ENCODE measurements at places on chromosomes 11 and 22.

DNA sequence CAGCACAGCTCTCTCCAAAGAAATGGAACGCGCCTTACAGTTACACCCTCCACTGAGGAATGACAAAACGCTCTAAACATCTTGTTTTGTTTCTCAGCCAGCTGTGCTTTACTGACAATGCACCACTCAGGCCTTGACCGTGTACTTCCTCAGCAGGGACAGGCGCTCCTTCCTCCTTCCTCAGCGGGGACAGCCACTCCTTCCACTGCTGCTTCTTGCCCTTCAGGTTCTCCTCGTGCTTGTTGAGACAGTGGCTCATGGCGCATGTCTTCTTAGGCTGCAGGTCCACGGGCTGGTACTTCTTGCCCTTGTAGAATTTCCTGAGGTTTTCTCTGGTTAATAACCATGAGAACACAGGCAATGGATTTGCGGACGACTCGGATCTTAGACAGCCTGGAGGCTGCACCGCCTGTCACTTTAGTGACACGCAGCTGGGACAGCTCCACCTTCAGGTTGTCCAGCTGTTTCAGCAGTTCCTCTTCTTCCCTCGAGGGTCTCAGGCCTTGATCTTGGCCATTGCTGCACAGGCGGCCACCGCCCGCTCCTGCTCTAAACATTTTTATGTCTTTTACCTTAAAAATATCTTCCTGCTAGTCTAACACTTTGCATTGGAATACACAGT is 613.8 kb downstream of the BRD1 start:
- DNase-seq: no peak

- no peak for DNase-seq
Measured at GRCh38 chr22:19666673-19667593, 47.4 kb upstream of the SEPTIN5 start.

GRCh38 chr11:48041877-48042695 is 61.7 kb downstream of the PTPRJ start:
- DNase-seq: no peak

- DNase-seq: no peak
Measured at GRCh38 chr22:19811811-19812771, 42.6 kb downstream of the GNB1L start.

DNA sequence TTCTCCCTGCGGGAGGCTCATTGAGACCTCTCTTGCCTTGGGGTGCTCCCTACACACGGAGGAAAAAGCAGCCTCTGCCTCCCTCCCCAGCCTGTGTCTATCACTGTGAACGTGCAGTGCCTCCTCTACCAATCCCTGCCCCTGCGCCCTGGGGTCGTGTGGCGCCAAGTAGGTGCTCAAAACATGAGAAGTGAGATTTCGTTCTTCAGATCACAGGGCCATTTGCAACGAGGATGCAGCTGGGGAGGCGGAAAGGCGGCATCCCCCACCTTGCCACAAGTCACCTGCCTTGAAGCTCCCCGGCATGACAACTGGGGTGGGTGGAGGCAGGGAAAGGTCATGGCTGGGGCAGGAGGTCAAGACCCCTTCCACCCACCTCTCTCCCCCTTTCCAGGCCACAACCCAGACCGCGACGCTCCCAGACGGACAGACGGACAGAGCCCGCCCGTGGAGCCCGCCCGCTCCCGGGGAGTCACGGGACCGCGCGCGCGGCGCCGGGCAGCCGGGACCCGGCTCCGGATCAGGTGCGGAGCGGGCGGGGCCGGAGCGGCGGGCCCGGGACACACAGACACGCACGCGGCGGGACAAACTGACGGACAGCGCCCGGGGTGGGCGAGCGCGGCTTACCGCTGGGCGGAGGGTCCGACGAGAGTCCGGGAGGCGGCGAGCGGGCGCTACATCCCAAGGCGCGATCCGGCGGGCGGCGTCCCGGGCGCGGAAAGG is 485 bp downstream of the KCNJ4 start:
- peak; percentile 31 for DNase-seq

DNA sequence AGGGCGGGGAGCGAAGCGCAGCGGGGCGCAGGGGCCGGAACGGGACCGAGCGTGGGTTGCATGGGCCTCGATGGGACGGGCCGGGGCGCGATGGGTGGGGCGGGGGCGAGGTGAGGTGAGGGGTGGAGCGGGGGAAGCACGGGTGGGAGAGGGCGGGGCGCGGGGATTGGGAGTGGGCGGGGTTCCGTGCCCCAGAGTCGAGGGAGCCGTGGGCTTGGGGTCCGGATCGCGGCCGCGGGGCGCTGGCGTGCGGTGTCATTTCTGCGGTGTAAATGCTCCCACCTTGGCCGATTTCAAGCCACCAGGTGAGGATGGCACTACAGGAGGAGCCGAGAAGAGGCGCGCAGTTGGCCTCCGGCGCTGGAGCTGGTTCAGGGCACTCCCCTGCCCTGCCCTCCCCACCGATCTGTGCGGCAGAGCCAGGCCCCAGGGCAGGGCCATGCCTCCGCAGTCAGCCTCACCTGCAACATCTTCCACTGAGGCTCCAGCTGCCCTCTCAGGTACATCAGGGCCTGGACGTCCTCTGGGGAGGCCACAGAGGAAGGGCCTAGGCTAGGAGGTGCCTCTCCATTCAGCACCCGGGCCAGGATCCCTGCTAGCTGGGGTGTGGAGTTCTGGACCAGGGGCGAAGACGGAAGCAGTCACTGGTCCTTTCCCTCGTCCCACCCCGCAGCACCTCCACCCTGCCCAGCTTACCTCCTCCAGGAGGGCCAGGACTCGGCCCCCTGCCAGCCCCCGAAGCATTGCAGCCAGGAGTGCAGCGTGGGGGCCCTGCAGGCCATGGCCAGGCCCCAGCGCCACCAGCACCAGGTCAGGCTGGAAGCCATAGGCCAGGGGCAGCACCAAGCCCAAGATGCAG is 620 bp upstream of the TUBGCP6 start:
- DNase-seq: no peak

- no peak for DNase-seq
Measured at GRCh38 chr11:126997641-126998040, 2.9 kb downstream of the KIRREL3 start.

DNA sequence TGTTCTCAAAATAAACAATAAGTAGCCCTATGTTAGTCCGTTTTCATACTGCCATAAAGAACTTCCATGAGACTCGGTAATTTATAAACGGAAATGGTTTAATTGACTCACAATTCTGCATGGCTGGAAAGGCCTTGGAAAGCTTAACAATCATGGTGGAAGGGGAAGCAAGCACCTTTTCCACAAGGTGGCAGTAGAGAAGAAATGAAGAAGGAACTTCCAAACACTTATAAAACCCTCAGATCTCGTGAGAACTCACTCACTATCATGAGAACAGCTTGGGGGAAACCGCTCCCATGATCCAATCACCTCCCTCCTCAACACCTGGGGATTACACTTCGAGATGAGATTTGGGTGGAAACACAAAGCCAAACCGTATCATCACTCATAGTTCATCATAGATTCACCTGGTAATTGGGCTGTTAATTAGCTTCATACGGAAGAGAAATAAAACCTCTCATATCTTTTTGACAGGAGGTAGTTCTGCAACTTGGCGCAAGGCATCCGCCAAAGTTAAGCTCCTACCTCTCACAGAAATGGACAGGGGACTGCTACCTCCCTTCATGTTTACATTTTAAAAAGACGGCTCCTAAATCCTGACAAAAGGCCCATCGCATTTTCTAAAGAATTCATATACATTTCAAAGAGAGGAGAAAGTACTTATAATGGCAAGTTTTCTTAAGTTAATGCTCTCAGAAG is 49.0 kb downstream of the MUC15 start:
- DNase-seq: no peak

GRCh38 chr11:6303661-6304060 is 16.6 kb downstream of the CAVIN3 start:
- DNase-seq: no peak

GRCh38 chr11:132260636-132261035 is 890.2 kb downstream of the NTM start:
- DNase-seq: no peak

DNA sequence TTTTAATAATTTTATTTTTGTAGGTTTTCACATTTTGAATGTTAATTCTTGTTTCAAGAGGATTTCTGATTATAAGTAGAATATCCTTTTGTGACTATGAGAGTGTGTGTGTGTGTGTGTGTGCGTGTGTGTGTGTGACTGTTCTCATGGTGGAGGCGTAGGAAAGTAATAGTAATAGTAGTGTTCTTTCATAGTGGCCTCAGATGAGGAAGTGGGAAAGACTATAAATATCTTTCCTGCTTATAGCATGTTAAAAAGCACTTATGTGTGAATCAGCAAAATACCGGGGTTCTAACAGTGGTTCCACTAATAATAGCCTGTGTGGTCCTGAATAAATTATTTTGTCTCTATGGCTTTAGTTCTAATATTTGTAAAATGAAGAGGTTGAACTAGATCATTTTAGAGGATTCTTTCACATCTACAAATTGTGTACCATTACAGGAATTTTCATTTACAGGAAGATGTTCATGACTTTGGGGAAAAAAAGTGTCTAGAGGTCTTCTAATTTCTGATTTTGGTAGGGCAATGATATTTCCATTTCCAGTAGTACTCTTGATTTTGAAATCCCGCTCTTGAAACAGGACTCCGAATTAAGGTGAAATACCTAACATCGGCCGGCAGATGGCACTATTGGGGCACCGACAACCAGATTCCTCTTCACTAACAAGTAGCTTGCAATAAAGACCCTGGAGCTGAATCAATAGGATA is 29.9 kb upstream of the OR10G7 start:
- peak; percentile 60 for DNase-seq

DNA sequence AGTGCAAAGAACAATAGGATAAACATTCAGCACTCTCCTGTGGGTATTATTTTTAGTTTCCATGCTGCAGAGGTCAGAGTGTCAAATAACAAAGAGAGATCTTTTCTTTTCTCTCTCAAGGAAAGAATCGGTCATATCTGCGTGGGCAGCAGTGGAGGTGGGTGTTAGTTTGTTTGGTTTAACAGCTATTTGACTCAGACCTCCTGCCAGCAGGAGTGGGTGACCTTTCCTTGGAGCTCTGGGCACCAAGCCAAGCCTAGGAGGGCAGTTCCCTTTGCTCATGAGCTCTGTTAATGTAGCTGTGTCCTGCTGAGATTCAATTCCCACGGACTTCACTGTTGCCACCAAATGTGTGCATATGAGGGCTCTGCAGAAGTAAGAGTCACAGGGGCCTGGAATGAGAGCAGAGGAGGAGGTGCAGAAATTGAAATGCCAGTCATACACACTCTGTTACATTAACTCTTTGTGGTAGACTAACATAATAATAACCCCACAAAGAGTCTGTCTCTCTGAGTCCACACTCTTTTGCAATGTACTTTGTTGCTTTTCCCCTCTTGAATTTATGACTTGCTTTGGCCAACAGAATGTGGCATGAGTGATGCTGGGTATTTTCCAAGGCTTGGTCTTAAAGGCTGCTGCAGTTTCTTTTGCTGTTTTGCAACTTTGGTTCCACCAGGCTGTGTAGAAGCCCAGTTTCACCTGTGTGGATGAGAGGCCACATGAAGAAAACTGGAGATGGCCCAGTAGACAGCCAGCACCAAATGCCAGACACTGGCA is 76.0 kb upstream of the GRK3 start:
- no peak for DNase-seq

- DNase-seq: no peak
Measured at GRCh38 chr11:116104498-116105174, 600.4 kb upstream of the CADM1 start.

DNA sequence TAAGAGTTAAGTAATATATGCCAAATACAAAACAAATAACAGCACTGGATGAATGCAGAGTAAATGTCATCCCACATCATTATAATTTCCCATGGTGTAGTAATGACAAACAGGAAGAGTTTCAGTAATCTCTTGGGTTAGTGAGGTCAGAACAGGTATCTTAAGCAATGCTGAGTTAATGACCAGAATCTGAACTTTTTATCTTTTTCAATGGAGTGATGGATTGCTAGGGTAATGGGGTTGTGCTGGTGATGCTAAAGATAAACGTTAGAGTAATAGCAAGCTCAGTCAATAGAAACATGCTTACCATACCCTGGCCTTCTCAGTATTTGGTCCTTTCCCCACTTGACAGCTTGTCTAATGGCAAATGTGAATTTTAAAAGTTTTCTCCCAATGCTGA is 11.5 kb upstream of the BDNF start:
- DNase-seq: no peak

DNA sequence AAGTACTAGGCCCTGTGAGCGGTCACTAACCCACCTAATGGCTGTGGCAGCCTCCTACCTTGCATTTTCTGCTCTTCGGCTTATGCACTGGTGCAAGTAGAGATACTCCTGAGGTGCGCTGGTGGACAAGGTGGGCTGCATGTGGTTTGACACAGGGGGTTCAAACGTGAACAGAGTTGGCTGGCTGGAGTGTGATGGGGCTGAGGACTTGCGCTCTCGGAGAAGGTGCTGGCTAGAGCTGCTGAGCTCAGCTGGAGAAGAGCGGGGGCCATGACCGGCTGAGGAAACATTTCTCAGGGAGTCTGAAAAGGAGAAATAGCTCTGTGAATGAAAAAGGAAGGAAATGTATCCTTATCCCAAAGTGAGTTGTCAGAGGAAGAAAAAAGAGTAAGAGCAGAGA is 61.4 kb downstream of the USP35 start:
- DNase-seq: no peak

Measured in CD4-positive, alpha-beta memory T cell (primary cell).